ENCODE measurements at places on chromosomes 4 and X.

DNA sequence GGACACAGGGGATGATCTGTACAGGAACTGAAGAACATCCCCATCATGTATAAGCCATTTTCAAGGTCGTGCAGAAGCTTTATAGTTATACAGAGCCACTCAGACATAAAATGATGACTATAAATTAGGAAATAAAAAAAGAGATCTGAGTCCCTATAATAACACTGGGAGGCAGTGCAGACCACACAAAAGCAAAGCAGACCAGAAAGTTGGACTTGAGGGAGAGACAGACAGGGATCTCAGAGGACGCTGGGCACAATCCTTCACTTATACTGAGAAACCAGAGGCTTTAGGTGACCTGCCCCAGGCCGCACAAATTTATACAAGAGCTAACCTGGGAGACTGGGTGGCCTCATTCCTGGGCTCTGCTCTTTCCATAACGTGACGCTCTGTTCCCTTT lies 70.5 kb downstream of the HADH start:
- DNase-seq = peak; percentile 20

DNA sequence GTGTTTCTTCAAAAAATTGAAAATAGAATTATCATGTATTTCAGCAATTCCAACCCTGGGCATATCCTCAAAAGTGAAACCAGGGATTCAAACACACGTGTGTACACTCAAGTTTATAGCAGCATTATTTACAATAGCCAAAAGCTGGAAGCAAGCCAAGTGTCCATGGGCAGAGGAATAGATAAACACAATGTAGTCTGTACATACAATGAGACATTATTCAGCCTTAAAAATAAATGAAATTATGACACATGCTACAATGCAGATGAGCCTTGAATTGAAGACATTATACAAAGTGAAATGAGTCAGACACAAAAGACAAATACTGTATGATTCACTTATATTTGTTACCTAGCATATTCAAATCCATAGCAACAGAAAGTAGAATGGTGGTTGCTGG lies 853.4 kb downstream of the STIM2 start:
- DNase-seq = no peak

DNA sequence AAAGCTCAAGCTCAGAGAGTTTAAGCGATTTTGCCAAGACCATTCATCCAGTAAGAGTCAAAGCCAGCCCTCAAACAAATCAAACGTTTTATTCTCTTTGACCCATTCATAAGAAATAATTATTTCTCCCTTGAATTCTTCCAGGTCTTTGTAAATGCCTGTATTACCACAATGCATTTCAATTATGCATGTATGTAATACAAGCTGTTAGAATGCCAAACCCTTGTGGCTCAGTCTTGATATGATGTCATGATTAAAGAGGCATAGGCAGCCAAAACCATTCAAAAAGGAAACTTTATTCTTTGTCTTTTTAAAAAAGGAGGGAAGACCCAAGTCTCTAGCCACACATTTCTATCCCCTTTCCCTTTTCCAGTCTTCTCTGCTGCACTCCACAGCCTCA lies 56.5 kb upstream of the PGM2 start:
- DNase-seq = no peak

- DNase-seq = no peak
These were observed 34.3 kb downstream of the MECP2 start for GRCh38 chrX:154063234-154063633.

GRCh38 chrX:107448625-107448997 lies 841 bp upstream of the FRMPD3 start:
- peak; percentile 17 for DNase-seq

DNA sequence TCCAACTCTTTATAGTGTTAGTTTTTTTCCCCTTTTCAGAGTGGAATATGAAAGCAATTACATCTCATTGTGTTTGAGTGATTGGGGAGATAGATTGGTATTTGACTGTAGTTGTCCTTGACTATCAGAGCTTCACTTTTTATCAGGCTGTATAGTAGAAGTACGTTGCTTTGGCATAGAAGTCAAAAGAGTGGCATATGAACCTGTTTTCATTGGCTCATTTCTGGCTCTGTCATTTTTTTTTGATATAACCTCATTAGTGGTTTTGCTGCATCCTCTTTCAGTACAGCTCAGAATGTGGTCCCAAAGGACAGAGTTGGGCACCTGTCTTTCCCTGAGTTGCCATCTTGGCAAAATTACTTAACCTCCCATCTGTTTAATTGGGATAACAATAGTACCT lies 1.4 kb downstream of the TMA16 start:
- no peak for DNase-seq

GRCh38 chr4:142331132-142331531 lies 515.0 kb downstream of the INPP4B start:
- DNase-seq = no peak

GRCh38 chr4:68372588-68372987 lies 22.7 kb upstream of the YTHDC1 start:
- no peak for DNase-seq

DNA sequence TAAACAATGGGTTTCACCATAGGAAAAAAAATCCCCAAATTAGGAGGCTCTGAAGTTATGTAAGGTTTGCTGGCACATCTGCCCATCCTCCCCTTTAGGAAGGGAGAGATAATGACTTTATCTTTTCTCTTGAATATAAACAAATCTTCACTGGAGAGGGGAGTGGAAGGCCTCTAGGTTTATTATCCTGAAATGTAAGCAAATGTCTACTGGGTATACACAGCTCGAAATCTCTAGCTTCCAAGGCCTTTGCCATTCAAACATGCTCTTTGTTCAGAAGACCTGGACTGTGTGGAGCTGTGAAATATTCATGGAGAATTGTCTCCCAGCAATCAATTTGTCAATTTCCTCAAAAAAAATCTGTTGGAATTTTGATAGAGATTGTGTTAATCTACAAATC lies 21.7 kb upstream of the MED14 start:
- no peak for DNase-seq

GRCh38 chr4:84790769-84791565 lies 175.5 kb downstream of the WDFY3 start:
- DNase-seq = no peak

GRCh38 chrX:148567779-148568178 lies 67.4 kb downstream of the AFF2 start:
- no peak for DNase-seq

- DNase-seq = peak; percentile 12
These were observed 5.7 kb downstream of the TCEANC start for GRCh38 chrX:13658602-13659001.

DNA sequence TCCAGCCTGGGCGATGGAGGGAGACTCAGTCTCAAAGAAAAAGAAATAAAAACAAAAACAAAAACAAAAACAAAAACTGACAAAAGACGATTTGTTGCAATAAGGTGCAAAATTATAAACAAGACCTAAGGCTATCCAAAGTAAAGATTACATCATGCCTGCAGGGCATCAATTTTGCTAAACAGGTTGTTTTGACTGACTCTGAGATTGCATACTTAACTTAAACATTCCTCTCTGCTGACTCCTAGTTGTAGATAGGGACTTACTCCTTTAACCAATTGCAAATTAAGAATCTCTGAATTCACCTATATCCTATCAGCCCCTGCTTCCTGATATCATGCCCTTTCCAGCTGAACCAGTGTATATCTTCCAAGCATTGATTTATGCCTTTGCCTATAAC lies 2687.3 kb downstream of the PCDH7 start:
- DNase-seq = no peak

DNA sequence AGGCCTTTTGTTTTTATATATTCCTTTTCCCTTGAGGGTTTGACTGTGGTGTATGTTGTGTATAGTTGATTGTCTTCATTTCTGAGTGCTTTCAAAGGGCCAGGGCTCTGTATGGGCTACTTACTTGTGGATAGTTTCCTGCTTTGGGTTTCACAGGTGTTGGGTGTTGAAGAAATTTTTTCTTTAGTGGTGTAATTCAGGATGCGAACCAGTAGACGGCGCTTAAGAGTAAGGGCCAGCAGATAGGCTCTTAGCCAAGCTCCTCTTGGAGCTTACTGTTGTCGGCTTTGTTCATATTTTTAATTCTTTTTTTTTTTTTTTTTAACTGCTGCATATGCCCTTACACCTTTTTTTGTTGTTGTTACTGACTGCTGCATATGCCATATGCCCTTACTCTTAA lies 276.3 kb upstream of the GALNT7 start:
- DNase-seq = no peak

DNA sequence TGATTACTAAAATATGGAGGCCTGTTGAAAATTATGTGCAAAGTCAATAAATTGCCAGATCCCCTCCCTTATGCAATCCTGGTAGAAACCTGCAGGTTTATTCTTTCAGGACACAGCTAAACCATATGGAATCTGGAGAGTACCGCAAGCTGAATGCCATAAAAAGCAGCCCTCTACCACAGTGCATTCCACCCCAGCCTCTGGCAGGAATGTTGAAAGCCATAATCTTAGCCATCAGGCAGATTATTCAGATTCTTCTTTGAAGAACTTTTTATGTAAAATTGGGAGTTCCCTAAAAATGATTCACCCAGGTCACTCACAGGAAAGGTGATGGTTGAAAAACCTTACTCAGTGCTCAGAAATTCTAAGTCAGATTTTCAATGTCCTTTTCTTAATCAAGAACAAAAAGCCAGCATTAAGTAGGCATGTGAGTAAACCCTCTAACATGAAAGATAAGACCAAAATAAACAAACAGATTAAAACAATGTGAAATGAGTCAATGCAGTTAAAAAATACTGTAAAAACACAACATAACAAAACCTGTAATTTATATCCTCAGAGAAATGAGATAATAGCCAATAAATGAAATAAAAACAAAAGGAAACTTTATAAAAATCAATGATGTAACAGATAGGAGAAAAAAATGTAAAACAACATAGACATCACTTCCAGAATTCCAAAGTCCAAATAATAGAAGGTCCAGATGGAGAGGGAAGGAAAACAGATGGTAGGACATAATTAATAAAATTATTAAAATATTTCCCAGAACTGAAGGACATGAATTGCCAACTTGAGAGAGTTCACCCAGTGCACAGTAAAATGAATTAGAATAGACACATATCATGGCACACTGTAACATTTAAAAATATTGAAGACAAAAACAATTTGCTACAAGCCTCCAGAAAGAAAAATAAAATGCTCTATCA lies 226.9 kb downstream of the FSTL5 start:
- DNase-seq = no peak

- DNase-seq = no peak
These were observed 200.0 kb downstream of the IL1RAPL1 start for GRCh38 chrX:28787206-28787605.

GRCh38 chrX:113726009-113726408 lies 857.9 kb upstream of the HTR2C start:
- DNase-seq = no peak

GRCh38 chr4:38715050-38715449 lies 51.1 kb downstream of the KLF3 start:
- no peak for DNase-seq

- no peak for DNase-seq
These were observed 51.4 kb downstream of the CD99L2 start for GRCh38 chrX:150847088-150847487.

GRCh38 chrX:117120700-117121099 lies 657.9 kb upstream of the CT83 start:
- DNase-seq = no peak

GRCh38 chrX:17740137-17741122 lies 3.1 kb downstream of the SCML1 start:
- DNase-seq = no peak

DNA sequence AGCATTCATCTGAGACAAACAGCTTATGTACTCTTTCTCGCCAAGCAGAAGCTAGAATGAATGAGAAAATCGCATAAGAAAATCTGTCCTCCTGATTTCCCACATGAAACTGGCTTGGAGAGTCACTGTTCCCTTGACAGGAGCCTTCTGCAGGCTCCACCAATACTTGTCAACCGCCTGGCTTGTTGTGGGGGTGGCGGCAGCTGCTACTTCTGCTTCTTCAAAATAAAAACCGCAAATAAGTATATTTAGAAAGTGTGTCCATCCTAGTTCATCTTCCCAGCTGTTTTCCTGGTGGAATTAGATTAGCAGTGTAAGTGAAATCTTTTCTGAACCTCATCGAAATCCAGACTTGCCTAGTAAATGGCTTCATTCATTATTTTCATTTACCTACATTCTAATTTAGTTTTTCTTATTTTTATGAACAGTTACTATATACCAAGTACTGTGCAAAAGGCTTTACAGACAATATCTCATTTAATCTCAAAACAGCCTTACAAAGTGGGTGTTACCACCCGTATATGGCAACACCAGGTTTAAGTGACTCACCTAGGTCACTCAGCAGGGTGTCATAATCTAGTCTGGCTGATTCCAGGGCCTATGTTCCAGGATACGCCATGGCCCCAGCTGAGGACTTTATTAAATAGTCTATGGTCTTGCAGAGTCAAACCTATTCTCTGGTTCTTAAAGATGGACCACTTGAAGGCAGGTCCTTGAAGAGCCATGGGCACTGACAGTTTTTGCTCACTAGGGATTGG lies 104.6 kb upstream of the IGFBP7 start:
- no peak for DNase-seq

DNA sequence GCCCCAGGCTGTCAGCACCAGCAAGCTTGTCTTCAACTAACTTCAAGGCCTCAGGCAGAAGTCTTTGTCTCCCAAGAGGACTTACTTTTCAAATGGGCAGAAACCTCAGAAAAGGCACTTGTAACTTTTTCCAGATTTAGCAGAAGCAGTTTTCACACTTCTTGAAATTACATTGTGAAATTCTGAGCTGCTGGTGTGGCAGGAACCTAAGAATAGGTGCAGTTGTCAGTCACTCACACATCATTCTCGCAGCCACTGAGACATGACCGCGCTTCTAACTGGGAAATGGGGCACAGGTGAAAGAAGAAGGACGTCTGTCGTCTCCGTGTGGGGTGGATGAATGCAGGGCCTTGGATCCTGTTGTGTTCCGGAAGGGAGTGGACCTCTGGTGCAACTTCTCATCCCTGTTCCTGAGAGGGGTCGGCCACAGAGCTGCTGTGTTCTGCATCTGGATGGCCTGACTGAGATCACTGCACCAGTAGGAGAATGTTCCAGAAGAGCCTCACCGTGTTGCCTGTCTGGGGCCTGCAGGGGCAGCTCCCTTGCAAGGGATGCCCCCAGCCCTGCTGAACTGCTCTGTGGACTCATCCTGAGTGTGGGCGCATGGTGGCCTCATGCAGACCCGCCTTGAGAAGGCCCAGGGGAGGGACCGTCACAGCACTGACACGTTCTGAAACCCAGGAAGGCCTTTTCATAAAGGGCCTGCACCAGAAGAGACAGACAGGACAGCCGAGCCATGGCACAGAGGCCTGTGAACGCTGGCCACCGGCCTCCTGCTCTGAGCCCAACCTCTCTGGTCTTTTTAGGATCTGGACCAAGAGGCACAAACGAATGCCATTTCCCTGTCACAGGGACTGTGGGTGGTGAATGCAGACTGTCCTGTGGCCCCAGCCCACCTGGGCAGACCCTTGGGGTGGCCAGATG lies 18.7 kb downstream of the NAT8L start:
- DNase-seq = no peak

- peak; percentile 4 for DNase-seq
These were observed 187.8 kb upstream of the MBNL3 start for GRCh38 chrX:132676561-132677186.

DNA sequence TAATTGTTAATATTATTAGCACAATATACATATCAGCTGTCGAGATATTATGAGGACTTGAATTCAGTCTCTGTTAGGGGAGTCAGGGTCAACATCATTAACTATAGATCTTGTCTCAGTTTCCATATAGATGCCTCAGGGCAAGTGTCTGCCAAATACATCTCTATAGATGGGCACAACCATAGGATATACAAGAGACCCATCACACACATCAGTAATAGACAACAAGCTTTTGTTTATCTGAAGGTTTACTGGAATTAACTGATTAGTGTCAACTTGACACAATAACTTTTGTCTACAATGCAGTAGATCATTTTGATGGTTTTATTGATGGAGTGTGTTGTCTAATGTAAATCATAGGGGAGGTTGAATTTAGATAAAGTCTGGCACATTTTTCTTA lies 37.1 kb upstream of the PHOX2B start:
- no peak for DNase-seq
